ENCODE measurements at places on chromosomes 6 and 20.

GRCh38 chr20:21358737-21359136 lies 38.6 kb downstream of the NKX2-4 start:
- no peak for DNase-seq

- DNase-seq: no peak
Observed at GRCh38 chr6:7157752-7158616, 50.2 kb downstream of the RREB1 start.

DNA sequence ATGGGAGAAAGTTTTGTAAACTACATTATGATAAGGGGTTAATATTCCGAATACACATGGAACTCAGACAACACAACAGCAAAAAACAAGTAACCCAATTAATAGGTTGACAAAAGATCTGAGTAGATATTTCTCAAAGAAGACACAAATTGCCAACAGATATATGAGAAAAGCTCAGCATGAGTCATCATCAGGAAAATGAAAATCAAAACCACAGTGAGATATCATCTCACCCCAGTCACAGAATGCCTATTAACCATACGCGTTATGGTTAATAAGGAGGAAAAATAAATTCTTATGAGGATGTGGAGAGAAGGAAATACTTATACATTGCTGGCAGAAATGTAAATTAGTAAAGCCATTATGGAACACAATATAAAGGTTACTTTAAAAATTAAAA lies 695.0 kb downstream of the COL12A1 start:
- no peak for DNase-seq

GRCh38 chr6:138278326-138278725 lies 60.0 kb upstream of the PBOV1 start:
- DNase-seq: no peak

DNA sequence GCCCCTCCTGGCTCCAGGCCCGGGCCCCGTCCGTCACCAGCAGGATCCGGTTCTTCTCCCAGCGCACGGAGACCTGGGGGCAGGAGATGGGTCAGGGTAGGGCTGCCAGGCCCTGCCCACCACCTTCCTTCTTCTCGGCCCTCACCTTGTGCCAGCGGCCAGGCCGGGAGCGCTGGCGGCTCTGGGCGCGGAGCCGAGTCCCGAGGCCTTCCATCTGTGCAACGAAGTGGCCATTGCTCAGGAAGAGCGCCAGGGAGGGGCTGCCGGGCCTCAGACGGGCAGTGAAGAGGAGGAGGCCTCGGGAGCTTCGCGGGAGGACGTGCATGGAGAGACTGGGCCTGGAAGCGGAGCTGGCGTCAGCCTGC lies 7.9 kb downstream of the ADRM1 start:
- DNase-seq: no peak

DNA sequence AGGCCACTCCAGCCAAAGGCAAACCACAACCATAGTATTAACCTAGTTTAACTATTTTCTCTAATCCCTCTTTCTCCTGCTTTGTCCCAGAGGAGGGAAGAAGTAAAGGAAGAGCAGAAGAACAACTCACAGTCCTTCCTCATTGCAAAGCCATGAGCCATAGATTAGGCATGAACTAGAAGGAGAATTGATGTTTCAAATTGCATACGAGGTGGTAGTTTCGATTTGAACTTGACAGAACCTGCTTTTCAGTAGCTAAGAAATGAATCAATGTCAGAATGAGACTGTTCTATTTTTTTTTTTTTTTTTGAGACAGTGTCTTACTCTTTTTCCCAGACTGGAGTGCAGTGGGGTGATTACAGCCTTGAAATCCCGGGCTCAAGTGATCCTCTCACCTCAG lies 48.3 kb downstream of the PROKR2 start:
- DNase-seq: no peak

DNA sequence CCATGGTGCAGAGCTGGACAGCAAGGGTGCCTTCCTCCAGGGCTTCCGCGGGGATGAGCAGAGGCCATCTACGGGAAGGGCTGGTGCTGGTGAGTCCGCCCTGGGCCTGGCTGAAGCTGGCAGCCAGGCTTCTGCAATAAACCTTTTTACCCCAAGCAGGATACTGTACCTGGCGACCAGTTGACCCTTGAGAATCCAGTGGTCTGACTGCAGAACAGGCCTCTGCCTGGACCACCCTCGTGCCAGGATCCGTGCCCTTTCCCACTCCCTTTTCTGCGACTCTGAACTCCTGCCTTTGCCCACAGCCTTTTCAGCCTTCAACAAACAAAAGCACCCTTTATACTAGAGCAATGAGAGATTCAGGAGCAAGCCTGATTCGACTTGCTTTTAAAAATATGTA lies 18.9 kb downstream of the CDH26 start:
- DNase-seq: no peak

GRCh38 chr20:44181611-44182010 lies 5.4 kb downstream of the JPH2 start:
- no peak for DNase-seq

DNA sequence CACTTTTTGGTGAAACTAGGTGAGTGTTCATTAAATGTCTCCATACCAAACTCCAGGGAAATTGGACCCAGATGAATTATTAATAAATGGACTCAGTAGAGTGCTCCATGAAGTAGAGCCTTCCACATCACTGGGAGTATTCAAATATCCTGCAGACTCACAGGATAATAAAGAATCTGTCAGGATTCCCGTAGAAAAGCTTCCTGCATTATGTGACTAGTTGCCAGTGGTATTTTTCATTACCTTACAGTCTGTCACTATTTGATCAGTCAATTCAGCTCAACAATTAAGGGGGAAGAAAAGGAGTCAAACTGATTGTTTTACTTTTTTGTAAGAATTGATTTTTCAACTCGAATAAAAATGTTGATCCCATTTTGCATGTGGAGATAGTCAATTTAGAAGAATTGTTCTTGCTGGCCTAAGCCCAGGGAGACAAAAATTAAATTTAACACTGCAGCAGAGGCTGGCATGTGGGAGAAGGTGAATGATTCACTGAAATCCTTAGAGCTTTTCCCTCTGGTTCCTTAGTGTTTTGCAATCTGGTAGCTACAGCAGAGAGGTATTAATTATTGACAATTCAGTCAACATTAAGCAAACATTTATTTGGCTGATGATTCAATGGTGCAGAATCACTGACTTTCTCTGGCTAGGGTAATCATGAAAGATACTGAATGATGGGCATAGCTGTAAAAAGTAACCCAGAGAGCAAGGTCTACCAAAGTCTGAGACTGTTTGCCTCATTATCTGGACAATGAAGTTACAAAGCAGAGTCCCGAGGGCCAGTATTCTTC lies 442.4 kb downstream of the CD83 start:
- DNase-seq: no peak

- peak; percentile 82 for DNase-seq
Observed at GRCh38 chr6:100464903-100465700, at the start of gene SIM1. TSS of gene SIM1 (minus strand) at chr6:100464921. CDS start at chr6:100463468, 1,453 bp downstream.

DNA sequence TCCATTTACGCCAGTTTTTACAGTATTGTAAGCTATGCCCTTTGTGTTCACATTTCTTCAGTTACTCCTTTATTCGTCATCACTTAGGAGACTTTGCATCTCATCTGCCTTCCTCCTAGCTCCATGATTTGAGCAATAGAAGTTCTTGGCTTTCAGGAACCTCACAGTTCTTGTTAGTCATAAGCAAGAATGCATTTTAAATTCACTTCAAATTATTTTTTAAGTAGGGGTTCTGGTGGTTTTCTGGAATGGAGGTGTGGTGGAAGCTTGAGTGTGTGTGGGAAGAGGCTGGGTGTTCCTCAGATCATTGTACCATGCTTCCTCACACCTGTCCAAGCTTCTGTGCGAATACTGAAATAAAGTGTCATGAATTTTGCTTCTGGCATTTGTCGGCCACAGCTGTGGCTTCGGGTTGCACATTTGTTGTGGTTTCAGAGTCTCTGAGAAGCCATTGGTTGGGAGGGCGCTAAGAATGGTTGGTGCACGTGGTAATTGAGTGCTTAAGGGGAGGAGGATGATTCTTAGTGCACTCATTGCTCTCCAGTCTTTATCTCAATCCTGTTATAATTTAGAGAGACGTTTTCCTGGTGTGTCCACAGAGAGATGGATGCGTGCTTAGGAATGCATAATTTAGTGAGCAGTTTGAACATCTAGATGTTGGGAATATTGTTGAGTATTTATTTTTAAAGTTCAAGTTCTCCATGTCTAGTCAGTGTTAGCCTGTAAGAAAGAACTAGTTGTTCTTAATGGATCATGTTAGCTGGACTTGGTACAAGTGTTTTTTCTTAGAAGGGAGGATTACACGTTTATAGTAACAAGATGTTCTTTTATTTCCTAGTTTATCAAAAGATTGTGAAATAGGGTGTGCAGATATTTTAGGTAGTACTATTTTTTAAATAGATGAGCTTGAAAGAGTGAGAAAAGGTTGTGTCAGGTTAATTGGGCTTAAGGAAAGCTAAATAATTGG lies 31.9 kb downstream of the FOXO3 start:
- DNase-seq: peak; percentile 49

DNA sequence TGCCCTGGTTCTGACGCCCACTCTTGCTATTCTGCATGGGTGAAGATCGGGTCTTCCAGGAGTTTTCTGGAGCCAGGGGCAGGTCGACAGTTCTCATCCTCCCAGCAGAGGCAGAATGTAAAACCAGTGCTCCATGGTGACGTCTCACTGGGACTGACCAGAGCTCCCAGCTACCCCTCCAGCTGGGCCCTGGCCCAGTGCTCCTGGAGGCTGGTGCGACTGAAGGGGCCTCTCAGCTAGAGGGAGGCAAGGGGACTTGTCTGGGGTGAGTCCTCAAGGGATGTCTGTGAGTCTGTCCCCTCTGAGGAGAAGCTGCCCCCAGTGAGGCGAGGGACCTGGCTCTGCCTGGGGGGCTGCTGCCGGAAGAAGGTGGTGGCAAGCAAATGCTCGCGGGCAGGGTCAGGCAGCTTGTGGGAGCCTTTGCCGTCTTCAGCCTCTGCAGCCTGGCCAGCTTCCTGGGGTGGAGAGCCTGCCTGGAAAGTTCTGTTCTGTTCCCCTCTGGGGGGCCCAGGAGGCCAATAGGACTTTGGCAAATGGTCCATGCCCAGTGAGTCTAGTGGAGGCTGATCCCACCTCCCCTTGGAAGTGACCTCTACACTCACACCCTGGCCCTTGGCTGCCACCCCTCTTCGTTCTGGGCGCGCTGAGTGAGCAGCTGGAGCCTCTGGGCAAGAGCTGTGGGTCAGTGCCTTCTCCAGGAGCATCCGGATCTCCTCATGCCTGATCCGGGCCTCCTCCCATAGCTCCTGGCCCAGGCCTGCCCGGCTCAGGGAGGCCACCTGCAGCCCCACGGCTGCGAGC lies 47.5 kb downstream of the KIAA1755 start:
- DNase-seq: no peak

All from fibroblast of skin of left biceps (primary cell).